ENCODE measurements at places on chromosomes 5 and 9. TPM values are rescaled to one million over a fixed set of nuclear protein-coding genes. Genes with fewer than 3 reads are reported as not detected.

The CCL28 gene
- total RNA-seq, result 15.2 TPM

- peaks cover 11% of the 10 kb centered on the region for H3K27me3 ChIP-seq
- H3K4me3 ChIP-seq, result no peak overlapping the region
- no peaks in the 10 kb centered on the region for H3K36me3 ChIP-seq
- H3K27ac ChIP-seq, result no peak overlapping the region
- no peak for DNase-seq
Measured at GRCh38 chr5:42636946-42637345, 119.7 kb upstream of the CCDC152 start.

The ACTBL2 gene
- not detected for total RNA-seq

The PLCXD3 gene
- total RNA-seq, result not detected

The NRARP gene
- 1.6 TPM for total RNA-seq

The TPM2 gene
- 5.4 TPM for total RNA-seq

The PCDHB5 gene
- total RNA-seq, result not detected

DNA sequence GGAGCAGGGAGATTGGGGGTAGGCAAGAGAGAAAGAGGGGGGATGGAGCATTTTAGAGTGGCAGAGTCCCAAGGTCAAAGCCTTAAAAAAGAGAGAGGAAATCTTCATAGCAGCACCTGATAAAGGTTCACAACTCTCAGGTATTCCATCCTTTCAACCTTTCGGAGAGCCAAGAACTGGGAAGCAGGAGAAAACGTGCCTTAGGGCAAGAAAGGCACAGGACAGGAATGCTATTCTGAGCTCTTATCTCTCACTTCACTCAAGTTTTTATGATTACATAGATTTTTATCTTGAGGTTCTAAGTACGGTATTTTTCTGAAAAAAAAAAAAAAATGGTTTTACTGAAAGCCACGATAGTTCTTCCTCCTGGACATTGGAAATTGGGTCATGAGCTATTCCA is 34.5 kb upstream of the SMAD5 start:
- peaks cover 31% of the 10 kb centered on the region for H3K27me3 ChIP-seq
- no peak for DNase-seq
- H3K27ac ChIP-seq, result no peak overlapping the region
- H3K4me3 ChIP-seq, result no peak overlapping the region
- H3K4me1 ChIP-seq, result no peaks in the 10 kb centered on the region
- H3K36me3 ChIP-seq, result no peaks in the 10 kb centered on the region

- peaks cover 17% of the 10 kb centered on the region for H3K27me3 ChIP-seq
- no peak for DNase-seq
- H3K4me3 ChIP-seq, result no peak overlapping the region
- H3K27ac ChIP-seq, result no peak overlapping the region
- H3K4me1 ChIP-seq, result no peaks in the 10 kb centered on the region
Measured at GRCh38 chr9:87872079-87872624, 10.5 kb upstream of the SPATA31E1 start.

DNA sequence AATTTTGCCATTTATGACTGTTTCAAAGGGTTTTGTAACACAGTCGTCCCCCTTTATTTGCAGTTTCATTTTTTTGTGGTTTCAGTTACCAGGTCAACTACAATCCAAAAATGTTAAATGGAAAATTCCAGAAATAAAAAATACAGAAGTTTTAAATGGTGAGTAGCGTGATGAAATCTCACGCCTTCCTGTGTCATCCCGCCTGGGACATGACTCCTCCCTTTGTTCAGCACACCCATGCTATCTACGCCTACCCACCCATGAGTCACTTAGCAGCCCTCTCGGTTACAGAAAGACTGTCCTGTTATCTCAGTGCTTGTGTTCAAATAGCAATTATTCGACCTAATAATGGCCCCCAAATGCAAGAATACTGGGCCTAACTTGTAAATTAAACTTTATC is 765.3 kb upstream of the ADAMTS16 start:
- no peak overlapping the region for H3K4me3 ChIP-seq
- no peaks in the 10 kb centered on the region for H3K36me3 ChIP-seq
- H3K4me1 ChIP-seq, result no peaks in the 10 kb centered on the region
- H3K27me3 ChIP-seq, result no peaks in the 10 kb centered on the region
- H3K27ac ChIP-seq, result no peak overlapping the region

GRCh38 chr5:138138949-138139780 is at the start of gene NME5:
TSS of gene NME5 (minus strand) at chr5:138139428. CDS start at chr5:138138780, 648 bp downstream.
- H3K36me3 ChIP-seq, result no peaks in the 10 kb centered on the region
- peaks cover 7% of the 10 kb centered on the region for H3K4me1 ChIP-seq
- H3K27ac ChIP-seq, result no peak within 1 kb of the TSS
- H3K27me3 ChIP-seq, result no peaks in the 10 kb centered on the region
- peak within 1 kb of the TSS; percentile 36 for H3K4me3 ChIP-seq

- H3K27ac ChIP-seq, result no peak overlapping the region
- no peaks in the 10 kb centered on the region for H3K36me3 ChIP-seq
- no peaks in the 10 kb centered on the region for H3K27me3 ChIP-seq
- H3K4me3 ChIP-seq, result no peak overlapping the region
Measured at GRCh38 chr5:98975223-98975622, 46.4 kb upstream of the CHD1 start.

- H3K4me1 ChIP-seq, result peaks cover 72% of the 10 kb centered on the region
- H3K27me3 ChIP-seq, result no peaks in the 10 kb centered on the region
- peak overlapping the region; percentile 97 for H3K27ac ChIP-seq
- H3K4me3 ChIP-seq, result peak overlapping the region; percentile 89
- peak; percentile 71 for DNase-seq
- H3K36me3 ChIP-seq, result peaks cover 17% of the 10 kb centered on the region
Measured at GRCh38 chr9:15299374-15299939, 7.6 kb downstream of the TTC39B start.

DNA sequence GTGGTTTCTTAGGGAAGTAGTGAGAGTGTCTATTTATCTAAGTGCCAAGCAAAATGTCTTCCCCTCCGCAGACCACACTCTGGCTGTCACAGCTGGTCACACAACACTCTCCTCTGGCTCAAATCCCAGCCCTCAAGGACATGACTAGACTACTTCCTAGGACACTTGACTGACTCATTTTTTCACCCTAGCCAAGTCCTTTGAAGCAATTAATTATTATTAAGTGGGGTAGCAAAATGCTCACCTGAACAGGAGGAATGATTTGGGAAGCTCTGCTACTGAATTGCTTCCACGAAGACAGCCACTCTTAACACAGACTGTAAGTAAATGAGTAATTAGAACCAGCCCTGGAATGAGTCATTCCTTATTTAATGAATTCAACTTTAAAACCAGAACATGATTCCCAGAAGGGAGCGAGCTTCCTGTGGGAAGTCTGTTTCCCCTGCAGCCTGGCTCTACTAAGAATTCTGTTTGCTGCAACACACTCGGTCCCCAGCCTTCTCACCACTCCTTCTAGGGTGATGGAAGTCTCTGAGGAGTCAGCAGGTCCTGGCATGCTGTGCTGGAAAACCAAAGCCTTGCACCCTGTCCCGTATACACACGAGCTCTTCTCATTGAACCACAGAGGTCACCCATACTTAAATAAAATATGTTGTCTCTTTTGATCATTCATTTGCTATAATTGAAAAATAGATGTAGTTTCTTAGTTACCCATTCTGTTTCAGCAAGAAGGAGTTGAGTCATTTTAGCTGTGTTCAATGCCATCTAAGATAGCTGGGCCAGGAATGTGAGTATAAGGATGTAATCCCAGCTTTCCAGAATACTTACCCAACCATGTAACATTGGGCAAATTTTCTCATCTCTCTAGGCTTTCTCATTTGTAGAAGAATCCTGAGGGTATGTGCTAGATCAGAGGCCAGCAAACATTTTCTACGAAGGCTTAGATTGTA is 218.6 kb upstream of the RASEF start:
- H3K27ac ChIP-seq, result no peak overlapping the region
- DNase-seq, result no peak
- H3K27me3 ChIP-seq, result no peaks in the 10 kb centered on the region
- H3K36me3 ChIP-seq, result no peaks in the 10 kb centered on the region
- no peaks in the 10 kb centered on the region for H3K4me1 ChIP-seq
- H3K4me3 ChIP-seq, result no peak overlapping the region

The SPATA31A3 gene
- total RNA-seq, result not detected

The OBP2A gene
- not detected for total RNA-seq

The SLC35D2 gene
- total RNA-seq, result 5.4 TPM

The FOXD4L5 gene
- total RNA-seq, result 0.26 TPM

The IFNA7 gene
- not detected for total RNA-seq

The IRX1 gene
- not detected for total RNA-seq

The PCDHB15 gene
- total RNA-seq, result not detected

DNA sequence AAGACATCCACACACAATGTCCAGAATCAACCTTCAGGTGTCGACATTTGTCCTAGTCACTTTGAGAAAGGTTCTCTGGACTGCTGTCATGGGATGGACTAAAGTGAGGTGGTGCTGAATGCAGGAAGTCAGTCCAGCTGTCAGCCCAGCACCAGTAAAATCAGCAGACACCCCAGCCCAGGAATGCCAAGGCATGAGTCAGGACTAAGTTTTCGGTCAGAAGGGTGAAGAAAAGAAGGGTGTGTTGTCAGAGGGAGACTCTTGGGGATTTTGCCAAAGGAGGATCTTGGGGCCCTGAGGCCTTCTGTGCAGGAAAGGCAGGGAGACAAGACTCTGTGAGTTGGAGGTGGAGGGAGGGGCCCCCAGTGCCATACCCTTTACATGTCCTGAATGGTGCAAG is 69.0 kb upstream of the XPA start:
- no peak for DNase-seq
- H3K36me3 ChIP-seq, result no peaks in the 10 kb centered on the region
- no peak overlapping the region for H3K4me3 ChIP-seq
- peaks cover 38% of the 10 kb centered on the region for H3K27me3 ChIP-seq

The MYOZ3 gene
- total RNA-seq, result 0.16 TPM

DNA sequence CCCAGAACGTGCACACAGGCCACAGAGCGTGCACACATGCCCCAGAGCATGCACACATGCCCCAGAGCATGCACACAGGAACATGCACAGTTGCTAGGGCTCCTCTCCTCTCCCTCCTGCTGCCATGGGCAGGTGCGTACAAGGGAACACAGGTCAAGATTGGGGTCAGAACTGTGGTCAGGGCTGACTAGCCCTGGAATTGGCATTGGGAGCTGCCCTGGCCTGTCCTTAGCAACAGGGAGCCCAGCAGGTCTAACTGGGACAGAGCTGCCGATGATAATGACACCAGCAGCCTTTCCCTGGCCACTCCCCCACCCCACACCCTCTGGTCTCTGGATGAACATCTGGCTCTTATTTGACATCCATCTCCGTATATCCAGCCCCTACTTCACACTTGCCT is 8.0 kb downstream of the PCDH1 start:
- H3K4me1 ChIP-seq, result no peaks in the 10 kb centered on the region
- no peak for DNase-seq
- no peaks in the 10 kb centered on the region for H3K36me3 ChIP-seq
- no peak overlapping the region for H3K27ac ChIP-seq
- peaks cover 51% of the 10 kb centered on the region for H3K27me3 ChIP-seq

The C9orf78 gene
- total RNA-seq, result 51.7 TPM

The OBP2B gene
- not detected for total RNA-seq

The HINT1 gene
- 292 TPM for total RNA-seq

- no peaks in the 10 kb centered on the region for H3K27me3 ChIP-seq
- DNase-seq, result peak; percentile 14
- peaks cover 45% of the 10 kb centered on the region for H3K36me3 ChIP-seq
- H3K27ac ChIP-seq, result peak overlapping the region; percentile 59
Measured at GRCh38 chr9:114957558-114957957, 27.2 kb upstream of the TNFSF8 start.

- no peak overlapping the region for H3K27ac ChIP-seq
- H3K4me1 ChIP-seq, result no peaks in the 10 kb centered on the region
- no peak for DNase-seq
- no peaks in the 10 kb centered on the region for H3K36me3 ChIP-seq
- H3K27me3 ChIP-seq, result no peaks in the 10 kb centered on the region
Measured at GRCh38 chr9:80605793-80606192, 1034.0 kb downstream of the TLE4 start.

The RASGRF2 gene
- 20.5 TPM for total RNA-seq

The IL7R gene
- 102 TPM for total RNA-seq

- H3K4me3 ChIP-seq, result no peak overlapping the region
- DNase-seq, result no peak
- H3K27me3 ChIP-seq, result no peaks in the 10 kb centered on the region
- H3K27ac ChIP-seq, result no peak overlapping the region
Measured at GRCh38 chr5:22611327-22611726, 241.8 kb downstream of the CDH12 start.

- no peak overlapping the region for H3K27ac ChIP-seq
- no peak for DNase-seq
- peaks cover under 1% of the 10 kb centered on the region for H3K4me1 ChIP-seq
- no peaks in the 10 kb centered on the region for H3K27me3 ChIP-seq
Measured at GRCh38 chr5:81545911-81546310, 152.0 kb upstream of the ACOT12 start.

- no peak for DNase-seq
- H3K4me1 ChIP-seq, result peaks cover 19% of the 10 kb centered on the region
- peaks cover 22% of the 10 kb centered on the region for H3K27me3 ChIP-seq
- no peaks in the 10 kb centered on the region for H3K36me3 ChIP-seq
- H3K27ac ChIP-seq, result no peak overlapping the region
Measured at GRCh38 chr5:1640421-1640881, 116.7 kb upstream of the LPCAT1 start.

DNA sequence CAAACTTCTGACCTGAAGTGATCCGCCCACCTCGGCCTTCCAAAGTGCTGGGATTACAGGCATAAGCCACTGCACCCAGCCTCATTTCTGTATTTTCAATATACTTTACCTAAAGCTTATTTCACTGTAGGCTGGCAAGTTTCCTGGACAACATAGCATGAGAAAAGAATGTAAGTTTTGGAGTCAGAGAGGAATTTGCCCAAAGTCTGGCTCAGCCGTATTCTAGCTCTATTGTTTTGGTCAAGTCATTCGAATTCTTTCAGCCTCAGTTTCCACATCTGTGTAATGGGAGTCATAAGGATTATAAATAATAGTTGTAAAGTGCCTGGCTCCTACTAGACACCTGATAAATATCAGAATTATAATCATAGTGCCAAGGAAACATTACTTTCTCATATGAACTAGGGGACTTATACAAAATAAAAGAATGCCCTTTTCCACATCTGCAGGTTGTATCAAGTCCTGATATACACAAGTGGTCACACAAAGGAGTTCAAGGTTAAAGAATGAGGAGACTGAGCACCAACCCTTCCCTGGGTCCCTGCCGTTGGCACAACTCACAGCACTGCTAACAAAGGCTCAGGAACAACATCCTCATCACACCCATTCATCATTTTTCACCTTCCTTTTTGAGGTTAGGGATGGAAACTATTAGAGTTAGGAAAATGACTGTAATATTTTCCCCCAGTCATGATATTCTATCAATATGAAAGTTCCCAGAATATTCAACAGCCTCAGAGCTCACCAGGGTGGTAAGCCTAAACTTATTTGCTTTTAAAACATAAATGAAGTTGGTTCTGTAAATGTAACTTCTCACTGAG is 34.6 kb upstream of the RAI14 start:
- peaks cover 15% of the 10 kb centered on the region for H3K27me3 ChIP-seq
- no peak overlapping the region for H3K27ac ChIP-seq
- peaks cover 11% of the 10 kb centered on the region for H3K4me1 ChIP-seq
- no peak overlapping the region for H3K4me3 ChIP-seq

Data from activated T-cell treated with anti-CD3 and anti-CD28 coated beads, Interleukin-2, amount 50 U/mL, for 72 hours (primary cell).